ENCODE measurements at places on chromosomes 1 and 21.

DNA sequence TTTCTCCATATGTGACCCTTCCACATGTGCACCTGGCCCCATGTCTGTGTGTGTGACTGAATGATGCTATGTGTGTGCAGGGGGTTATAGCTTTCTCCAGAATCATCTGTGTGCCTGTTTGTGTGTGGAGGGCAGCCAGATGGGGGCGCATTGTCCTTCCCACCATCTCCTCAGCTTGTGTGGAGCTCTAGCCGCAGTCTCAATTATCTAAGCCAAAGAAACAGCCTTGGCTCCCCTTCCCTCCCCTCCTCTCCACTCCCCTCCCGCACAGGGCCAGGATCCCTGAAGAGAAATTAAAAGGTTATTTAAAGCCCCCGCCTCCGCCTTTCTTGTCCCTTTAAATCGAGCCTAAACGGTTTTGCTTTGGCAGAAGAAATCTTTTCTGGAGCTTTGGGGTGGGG, 1.8 kb upstream of the DMBX1 start:
- peak; percentile 44 for DNase-seq

GRCh38 chr1:78667939-78668338, 18.3 kb downstream of the IFI44 start:
- no peak for DNase-seq

DNA sequence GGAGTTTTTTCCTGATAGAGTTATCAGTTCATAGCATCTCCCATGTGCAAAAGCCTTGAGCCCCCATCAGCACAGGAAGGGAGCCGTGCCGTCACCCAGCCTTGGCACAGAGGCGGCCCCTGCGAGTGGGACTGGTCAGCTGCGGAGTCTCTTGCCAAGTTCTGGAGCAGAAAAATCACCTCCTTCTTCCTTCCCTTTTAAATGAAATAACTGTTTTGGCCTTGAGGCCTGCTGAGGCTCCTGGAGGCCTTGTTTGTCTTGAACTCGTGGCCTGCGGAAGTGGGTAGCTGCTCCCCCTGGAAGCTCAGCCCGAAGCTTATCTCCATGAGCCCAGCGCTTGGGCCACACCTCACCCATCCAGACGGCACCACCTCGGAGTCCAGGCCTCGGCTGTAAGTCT, 145.7 kb upstream of the TMEM51 start:
- no peak for DNase-seq

- DNase-seq, result no peak
Observed at GRCh38 chr1:109365642-109366204, 32.0 kb downstream of the SORT1 start.

DNA sequence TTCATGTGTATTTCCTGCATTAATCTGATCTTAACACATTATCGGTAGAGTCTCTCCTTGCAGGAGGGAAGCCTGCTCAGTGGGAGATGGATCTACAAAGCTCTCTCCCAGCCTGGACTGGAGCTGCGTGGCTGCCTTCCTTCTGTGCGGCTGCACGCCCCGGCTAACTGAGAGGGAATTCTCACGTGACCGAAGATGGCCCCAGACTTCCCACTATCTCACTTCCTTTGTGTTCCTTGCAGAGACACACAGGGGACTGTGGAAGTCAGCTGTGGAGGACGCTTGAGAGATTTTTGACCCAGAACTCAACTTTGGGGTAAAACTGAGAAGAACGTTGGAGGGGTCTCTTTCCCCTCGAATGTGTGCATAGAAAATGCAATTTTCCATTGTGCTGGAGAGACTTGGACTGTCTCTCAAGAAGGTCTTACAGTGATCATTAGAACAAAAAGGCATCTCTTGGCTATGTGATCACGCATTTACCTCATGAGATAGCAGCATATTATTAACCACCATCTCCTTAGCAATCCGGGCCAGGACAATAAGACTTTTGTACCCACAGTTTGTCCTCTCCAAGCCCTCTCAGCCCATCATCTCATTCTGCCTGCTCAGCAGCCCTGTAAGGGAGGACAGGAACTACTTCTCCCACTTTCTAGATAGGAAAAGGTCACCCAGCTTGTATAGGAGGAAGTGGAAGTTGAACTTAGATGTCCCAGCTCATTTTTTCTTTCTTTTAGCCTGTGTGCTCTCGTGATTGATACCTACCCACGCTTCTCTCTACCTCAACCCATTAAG, 49.3 kb upstream of the TARBP1 start:
- DNase-seq, result no peak

- no peak for DNase-seq
Observed at GRCh38 chr1:3222042-3222692, 153.2 kb downstream of the PRDM16 start.

- peak; percentile 59 for DNase-seq
Observed at GRCh38 chr1:101235216-101235695, 1.6 kb upstream of the S1PR1 start.

DNA sequence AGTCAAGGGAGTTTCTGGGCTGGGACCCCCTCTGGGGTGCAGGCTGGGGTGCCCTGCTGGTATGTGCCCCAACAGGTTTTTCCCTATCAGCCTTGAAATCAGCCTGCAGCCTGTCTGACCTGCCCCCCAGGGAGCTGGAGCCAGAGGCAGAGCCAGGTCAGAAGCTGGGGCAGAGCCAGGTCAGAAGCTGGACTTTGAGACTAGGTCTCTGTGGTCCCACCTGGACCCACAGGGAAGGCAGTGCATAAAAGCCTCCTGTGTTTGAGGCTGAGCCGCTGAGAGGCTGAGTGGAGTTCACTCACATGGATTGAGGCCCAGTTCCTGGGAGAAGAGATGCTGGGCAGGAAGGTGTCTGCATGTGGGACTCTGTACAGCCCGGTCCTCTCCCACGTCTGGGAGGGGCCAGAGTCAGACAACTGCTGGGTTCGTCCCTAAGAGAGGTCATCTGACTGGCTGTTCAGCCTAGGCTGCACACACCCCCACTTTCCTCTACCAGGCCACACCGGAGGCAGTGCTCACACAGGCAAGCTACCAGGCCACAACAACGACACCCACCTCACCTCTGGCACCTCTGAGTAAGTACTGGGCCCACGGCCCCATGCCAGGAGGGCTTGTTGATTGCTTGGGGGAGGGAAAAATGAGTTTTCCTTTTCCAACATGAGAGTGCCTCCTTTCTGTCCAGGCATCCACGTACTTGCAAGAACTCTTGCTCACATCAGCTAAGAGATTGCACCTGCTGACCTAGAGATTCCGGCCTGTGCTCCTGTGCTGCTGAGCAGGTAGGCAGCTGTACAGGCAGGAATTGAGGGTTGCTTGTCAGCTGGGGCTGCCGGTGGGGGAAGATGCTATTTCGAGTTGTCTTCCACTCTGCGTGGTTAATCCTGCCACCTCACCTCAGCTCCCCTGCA, at the start of gene ANXA9:
Gene ANXA9, plus strand, starts transcription at position 488 of the 908 bp plus-strand sequence. CDS start 814 bp downstream, outside the sequence.
- no peak for DNase-seq

DNA sequence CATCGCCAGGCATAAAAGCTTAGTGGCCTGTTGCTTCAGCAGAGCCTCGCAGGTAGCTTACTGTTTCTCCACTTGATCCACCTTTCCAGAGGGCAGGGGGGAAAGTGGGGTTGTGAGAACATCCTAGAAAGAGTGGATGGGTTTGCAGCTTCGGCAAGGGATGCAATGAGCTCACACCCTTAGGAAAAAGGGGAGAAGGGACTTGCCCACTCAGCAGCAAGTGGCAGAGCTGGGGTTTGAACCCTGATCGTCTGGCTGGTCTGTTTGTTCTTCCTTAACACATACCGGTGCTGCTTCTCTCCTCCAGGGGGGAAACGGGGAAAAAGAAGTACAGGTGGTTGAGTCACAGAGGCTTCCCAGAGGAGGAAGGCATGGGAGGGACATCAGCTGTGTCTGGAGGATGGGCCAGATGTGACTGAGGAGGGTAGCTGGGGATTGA, 1.0 kb downstream of the TMEM201 start:
- DNase-seq, result no peak

GRCh38 chr1:226994586-226995364, 54.7 kb downstream of the COQ8A start:
- no peak for DNase-seq

GRCh38 chr21:46556802-46557201, 48.1 kb downstream of the S100B start:
- DNase-seq, result no peak

GRCh38 chr1:27332536-27333281, 9.1 kb upstream of the SYTL1 start:
- DNase-seq, result peak; percentile 73

GRCh38 chr1:225434046-225434445, 6.2 kb upstream of the LBR start:
- DNase-seq, result no peak

DNA sequence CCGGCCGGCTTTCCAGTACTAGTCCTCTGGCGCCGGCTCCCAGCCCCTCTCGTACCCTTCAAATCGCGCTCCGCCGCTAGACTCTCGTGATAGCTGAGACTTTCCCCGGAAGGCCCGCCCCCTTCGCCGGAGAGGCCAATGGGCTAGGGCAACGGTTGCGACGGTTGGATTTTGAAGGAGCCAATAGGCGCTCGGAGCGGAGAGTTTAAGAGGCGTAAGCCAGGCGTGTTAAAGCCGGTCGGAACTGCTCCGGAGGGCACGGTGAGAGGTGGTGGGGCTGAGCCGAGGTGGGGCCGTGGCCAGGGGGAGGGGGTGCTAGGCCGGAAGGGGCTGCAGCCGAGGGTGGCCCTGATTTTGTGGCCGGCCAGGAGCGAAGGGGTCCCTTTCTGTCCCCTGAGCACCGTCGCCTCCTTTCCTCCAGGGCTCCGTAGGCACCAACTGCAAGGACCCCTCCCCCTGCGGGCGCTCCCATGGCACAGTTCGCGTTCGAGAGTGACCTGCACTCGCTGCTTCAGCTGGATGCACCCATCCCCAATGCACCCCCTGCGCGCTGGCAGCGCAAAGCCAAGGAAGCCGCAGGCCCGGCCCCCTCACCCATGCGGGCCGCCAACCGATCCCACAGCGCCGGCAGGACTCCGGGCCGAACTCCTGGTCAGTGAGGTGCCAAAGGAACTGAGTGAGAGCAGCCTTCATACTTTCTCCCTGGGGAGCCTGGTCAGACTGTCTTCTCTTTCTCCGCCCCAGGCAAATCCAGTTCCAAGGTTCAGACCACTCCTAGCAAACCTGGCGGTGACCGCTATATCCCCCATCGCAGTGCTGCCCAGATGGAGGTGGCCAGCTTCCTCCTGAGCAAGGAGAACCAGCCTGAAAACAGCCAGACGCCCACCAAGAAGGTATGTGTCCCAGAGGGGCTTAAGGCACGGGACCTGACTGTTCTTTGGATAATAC, at the start of gene CDC20:
Gene CDC20, plus strand, starts transcription at position 236 of the 948 bp plus-strand sequence. Its CDS starts 235 bp downstream, at position 471.
- DNase-seq, result peak; percentile 100

GRCh38 chr1:35049116-35049515, 17.4 kb upstream of the ZMYM6 start:
- DNase-seq, result no peak

GRCh38 chr1:25246600-25247023, 642 bp downstream of the RSRP1 start:
- DNase-seq, result peak; percentile 59

DNA sequence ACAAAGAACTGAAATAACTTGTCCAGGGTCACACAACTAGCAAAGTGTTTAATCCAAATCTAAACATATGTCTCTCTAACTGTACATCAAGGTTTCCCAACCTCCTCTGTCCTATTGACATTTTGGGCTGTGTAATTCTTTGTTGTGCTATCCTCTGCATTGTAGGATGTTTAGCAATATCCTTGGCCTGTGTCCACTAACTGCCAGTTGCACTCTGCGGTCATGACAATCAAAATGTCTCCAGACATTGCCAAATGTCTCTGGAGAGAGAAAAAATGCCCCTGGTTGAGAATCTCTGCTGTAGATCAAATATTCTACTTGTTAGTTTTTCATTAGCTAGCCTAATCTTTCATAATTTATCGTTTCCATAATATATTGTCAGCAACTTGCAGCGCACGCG, 353.4 kb upstream of the NEGR1 start:
- no peak for DNase-seq

DNA sequence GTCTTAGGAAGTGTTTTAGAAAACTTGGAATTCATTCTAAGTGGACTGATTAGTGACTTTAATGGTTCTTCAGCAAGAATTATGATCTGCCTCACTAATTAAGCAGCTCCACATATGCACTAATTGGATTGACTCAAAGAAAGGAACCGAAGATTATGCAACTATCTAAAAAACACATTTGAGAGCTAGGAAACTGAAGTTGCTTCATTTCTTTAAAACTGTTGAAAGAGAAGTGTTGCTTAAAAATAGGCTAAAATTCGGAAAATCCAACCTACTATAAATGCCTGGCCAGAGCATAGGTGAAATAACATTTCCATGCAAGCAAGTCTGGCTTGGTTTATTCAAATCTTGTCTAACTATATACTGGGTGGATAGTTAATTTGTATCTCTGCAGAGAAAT, 502.9 kb upstream of the ZRANB2 start:
- no peak for DNase-seq

DNA sequence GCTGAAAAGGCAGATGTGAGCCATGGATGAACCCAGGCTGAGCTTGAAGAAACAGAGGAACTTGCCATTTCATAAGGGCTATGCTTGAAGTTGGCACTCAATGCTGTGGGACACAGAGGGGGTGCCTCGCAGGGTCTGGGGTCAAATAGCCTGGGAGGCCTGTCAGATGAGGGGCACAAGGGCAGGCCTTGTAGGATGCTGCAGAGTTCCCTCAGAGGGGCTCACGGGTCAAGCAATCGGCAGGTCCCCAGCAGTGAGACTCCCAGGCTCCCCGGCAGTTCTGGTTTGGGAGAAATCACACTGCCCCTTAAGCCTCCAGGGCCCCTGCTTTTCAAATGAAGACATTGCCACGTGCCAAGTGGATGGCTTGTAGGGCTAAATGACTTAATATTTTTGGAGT, 116.7 kb upstream of the GRIK3 start:
- DNase-seq, result no peak

DNA sequence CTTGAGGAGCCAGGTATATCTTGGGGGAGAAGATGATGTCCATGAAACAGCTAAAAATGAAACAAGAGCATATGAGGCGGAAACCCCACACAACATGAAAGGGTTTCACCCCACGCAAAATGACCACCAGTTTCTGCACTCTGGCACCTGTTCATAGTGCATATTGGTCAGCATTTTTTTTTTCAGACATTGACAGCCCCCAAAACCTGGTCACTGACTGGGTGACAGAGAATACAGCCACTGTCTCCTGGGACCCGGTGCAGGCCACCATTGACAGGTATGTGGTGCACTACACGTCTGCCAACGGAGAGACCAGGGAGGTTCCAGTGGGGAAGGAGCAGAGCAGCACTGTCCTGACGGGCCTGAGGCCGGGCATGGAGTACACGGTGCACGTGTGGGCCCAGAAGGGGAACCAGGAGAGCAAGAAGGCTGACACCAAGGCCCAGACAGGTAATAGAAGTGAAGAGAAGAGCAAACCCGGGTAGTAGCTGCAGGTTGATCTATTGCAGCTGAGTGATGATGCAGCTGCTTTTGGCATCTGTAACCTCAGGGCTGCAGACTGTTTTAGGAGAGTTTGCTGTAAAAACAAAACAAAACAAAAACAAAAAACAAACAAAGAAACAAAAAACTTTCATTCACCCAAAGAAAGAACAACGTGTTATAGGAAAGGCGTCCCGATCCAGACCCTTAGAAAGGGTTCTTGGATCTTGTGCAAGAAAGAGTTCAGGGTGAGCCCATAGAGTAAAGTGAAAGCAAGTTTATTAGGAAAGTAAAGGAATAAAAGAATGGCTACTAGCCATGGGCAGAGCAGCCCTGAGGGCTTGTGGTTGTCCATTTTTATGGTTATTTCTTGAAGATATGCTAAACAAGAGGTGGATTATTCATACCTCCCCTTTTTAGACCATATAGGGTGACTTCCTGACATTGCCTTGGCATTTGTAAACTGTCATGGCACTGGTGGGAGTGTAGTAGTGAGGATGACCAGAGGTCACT, 51.0 kb downstream of the TNN start:
- DNase-seq, result no peak

GRCh38 chr1:88892357-88892877, 1.1 kb upstream of the GTF2B start:
- no peak for DNase-seq

Data from activated T-cell treated with anti-CD3 and anti-CD28 coated beads, Interleukin-2, amount 50 U/mL, for 48 hours (primary cell).